H9 (cell line): ENCODE measurements at places on chromosomes 4 and X.
A peak's percentile ranks its signal among the peaks of the same experiment; 100 is the strongest.

- no peak for DNase-seq
Observed at GRCh38 chrX:9871701-9872268, 85.6 kb downstream of the SHROOM2 start.

DNA sequence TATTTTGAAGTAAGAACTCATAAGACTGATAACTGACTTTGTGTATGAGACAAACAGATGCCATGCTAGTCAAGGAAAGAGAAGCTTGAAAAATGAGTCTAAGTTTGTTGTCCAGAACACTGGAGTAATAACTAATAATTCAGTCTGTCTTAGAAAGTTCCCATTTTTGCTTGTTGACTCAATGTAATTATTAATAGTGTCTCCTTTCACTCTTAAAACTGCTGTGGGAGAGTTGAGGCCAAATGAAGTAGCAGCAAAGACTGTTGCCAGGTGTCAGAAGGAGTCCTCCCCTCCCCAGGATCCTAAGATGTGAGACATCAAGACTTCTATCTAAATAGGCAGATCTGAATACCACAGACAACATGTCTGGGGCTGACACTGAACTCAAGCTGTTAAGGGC, 20.8 kb upstream of the FAM13A start:
- no peak for DNase-seq

DNA sequence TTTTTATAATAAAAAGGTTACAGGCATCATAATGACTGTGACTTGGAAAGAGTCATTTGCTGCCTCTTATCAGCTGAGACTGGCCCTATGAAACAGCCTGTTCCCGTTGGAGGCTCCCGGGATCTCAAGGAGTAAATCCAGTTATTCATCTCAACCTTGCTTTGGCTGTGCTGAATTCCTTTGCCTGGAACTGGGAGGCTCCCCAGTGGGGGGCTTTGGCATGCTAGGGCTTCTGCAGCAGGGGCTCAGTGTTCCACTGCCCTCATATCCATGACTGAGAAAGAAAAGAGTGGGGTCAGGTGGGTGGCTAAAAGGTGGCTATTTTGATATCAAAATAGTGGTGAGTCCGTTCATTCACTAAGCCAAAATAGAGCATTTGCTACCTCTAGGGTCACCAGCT, 71.2 kb downstream of the TRPC5 start:
- peak; percentile 30 for DNase-seq

- peak; percentile 27 for DNase-seq
Observed at GRCh38 chrX:13965531-13965930, 64.2 kb downstream of the GEMIN8 start.

GRCh38 chr4:170083541-170083940, 6.2 kb downstream of the AADAT start:
- no peak for DNase-seq

DNA sequence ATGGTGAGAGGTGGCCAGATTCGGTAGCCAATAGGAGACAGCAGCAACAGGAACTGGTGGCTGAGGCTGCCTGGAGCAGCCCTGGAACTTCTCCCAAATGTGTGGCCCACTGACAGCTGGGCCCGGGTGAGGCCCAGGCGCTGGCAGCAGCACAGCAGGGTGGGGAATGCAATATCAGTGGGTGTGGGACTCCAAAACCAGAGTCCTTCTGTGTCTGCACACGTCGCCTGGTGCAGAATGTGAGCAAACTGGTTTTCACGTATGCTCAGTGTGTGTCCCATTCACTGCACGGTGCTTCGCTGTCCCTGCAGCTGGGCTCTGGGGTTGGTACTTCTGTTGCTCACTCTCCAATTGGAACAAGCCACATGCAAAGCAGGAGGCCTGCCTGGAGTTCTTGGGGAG, 14.4 kb upstream of the CENPU start:
- DNase-seq: no peak

- DNase-seq: no peak
Observed at GRCh38 chr4:117900832-117901231, 133.5 kb upstream of the NDST3 start.
